Occipital lobe (tissue), 3 donors: ENCODE measurements at places on chromosomes 7 and 10. TPM values are rescaled to one million over a fixed set of nuclear protein-coding genes. Genes with fewer than 3 reads are reported as not detected.
A peak's percentile ranks its signal among the peaks of the same experiment; 100 is the strongest.

- no peak for DNase-seq
These were observed 5.1 kb downstream of the AQP1 start for GRCh38 chr7:30916767-30917166.

The PIP gene
- total RNA-seq, result not detected

DNA sequence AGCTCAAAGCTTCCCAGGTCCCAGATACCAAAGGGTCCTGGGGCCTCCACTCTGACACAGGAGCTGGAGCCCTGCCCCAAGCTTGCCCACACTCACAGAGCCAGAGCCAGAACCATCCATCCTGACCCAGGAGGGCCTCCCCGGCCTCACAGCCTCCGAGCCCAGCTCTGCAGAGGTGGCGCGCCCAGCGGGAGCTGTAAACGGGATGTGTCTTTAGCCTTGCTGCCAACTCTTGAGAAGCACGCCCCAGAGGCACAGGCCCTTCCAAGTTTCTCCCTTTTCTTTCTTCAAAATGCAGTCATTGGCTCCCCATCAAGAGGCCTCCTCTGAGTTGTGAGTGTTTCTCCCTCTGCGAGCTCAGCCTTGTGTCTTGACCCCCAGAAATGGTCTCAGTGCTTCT lies 75.0 kb downstream of the PDGFA start:
- no peak for DNase-seq

GRCh38 chr7:25069900-25070443 lies 55.1 kb downstream of the CYCS start:
- peak; percentile 28 for DNase-seq

- DNase-seq, result no peak
These were observed 31.3 kb downstream of the C10orf105 start for GRCh38 chr10:71688256-71688655.

The ACSL5 gene
- total RNA-seq, result 3.0 TPM

DNA sequence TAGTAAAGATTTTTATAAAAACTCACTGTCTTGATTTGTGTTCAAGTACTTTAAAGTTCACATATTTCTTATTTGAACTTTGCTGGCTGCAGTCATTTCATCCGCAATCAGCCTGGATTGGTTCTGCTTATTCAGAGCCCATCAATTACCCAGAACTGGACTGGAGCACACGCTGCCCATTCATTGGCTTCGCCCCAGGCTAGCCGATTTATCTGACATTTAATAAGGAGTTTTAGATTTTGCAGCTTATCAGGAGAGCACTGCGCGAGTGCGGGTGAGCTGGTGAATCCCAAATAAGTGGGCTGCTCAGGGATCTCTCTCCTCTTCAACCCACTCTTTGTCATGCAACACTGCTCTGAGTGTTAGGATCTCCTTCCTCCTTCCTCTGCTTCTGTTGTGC lies 166.0 kb upstream of the GPR26 start:
- no peak for DNase-seq

The PNLIP gene
- total RNA-seq, result not detected

GRCh38 chr7:48421357-48421756 lies 250.1 kb downstream of the ABCA13 start:
- DNase-seq, result no peak

The SOSTDC1 gene
- 12.6 TPM for total RNA-seq

The NACAD gene
- total RNA-seq, result 5.5 TPM

DNA sequence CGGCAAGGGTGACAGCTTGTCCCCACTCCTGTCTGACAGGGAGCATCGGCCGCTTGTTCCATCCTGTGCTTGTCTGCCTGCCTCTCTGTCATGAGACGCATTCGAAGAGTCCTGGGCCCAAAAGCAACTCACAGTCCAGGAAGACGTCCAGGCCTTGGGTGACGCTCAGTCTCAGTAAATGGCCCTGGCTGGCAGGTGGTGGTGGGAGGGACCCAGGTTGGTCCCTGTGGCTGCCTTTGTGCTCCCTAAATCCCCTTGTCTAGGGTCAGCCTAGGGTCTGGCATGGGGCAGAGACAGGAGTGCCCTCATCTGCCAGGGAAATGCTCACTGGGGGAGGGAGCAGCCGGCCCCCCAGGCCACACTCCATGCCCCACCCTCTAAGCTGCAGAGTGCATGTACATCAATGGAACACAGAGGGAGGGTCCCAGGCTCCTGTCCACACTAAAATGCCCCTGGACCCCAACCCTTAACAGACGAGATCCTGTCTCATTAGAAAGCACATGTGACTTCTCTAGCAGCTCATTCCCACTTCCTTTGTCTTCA lies 295.2 kb upstream of the ZNF32 start:
- no peak for DNase-seq

- no peak for DNase-seq
These were observed 675 bp downstream of the ABRAXAS2 start for GRCh38 chr10:124802313-124802675.

The STK32C gene
- total RNA-seq, result 21.5 TPM

The NEBL gene
- 61.1 TPM for total RNA-seq

The FKBP6 gene
- total RNA-seq, result not detected
